ENCODE measurements at places on chromosomes 16 and 17.

DNA sequence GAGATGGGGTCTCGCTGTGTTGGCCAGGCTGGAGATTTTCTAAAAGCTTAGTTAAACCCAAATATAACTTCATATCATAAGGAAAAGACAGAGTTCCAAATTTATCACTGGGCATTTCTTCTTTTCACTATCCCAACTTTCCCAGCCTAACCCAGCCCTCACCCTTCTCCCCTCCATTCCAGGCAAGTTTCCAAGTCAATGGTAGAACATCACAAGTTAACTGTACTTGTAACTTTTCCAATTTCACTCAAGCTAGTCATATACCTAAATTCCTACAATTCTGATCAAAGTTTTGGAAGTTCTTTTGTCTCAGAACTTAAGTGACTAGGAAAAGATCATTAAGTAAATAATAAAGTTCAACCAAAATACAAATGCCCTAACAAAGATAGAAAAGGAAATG is 61.2 kb downstream of the USP32 start:
- DNase-seq = no peak

DNA sequence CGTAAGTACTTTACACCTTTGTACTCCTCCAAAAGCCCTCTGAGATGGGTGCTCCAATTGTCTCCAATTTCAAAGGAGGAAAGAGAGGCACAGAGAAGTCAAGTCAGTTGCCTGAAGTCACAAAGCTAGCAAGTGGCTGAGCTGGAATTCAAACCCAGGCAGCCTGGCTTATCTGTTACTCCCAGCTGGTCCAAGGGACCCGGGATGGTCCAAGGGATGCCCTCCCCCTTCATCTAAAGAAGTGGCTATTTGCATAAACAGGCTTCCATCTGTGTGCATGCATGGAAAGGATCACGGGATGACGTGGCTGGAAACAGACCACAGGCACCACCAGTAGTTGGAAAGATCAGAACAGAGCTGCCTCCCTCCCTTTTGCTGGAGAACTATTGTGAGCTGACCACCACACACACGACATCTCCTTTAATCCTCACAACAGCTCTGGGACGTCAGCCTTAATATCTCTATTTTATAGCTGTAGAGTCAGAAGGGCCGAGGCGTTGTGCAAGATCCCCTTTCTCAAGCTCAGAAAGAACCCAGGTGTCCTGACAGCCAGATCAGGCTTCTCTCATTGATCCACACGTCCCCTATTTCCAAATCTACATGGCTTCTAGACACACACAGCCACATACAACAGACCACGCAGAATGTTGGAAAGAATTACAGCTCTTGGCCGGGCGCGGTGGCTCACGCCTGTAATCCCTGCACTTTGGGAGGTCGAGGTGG is 10.9 kb upstream of the COL1A1 start:
- DNase-seq = no peak

DNA sequence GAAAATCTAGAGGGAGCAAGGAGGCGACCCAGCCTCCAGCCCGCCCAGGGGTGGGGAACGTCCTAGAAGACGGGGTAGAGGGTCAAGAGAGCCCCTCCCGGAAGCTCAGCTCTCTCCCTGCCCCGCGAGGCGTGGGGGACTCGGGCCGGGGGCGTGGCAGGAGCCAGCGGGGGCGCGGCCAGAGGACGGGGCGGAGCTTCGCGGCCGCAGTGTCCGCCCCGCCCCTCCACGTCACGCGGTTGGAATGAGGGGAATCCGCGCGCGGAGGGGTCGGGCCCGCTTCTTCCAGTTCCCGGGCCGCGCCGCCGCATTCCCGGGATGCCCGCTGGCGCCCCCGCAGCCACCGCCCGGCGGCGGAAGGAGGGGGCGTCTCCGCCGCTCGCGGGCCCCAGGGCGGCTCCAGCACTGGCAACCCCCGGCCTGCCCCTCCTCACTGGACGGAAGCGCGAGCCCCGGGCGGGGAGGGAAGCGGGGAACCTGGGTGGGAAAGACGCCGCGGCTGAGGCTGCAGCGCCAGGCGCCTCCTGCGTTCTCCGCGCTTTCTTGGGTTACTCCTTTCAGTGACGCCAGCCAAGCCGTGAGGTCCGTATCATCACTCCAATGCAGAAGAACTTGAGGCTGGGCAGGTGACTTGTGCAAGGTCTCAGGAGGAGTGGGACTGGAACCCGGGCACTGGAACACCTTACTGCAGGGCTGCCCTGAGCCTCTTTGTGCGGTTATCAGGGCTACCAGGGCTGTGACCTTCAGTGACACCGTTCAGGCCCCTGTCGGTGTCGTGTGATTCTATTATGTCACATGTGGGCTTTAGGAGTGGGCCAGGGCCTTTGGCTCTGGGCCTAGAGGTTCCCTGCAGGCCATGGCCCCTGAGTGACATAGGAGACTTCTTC is 4.3 kb downstream of the MYO1C start:
- DNase-seq = peak; percentile 83

GRCh38 chr17:71187145-71187878 is 933.5 kb upstream of the SOX9 start:
- no peak for DNase-seq

GRCh38 chr16:75234856-75235696 is 16.3 kb downstream of the CTRB1 start:
- DNase-seq = no peak

DNA sequence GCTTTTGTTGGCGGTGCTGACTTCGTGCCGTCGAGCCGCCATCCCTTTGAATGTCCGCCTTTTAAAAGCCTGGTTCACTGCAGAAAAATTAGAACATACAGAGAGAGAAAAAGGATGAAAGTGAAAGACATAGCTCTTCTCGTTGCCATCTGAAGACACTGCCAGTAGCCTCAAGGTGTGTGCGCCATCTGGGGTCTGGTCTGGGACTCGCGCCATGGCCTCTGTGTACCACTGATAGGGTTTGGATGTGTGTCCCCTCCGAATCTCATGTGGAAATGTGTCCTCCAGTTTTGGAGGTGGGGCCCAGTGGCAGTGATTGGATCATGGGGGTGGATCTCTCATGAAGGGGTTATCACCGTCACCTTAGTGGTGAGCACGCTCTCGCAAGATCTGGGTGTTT is 15.5 kb downstream of the GSE1 start:
- no peak for DNase-seq

DNA sequence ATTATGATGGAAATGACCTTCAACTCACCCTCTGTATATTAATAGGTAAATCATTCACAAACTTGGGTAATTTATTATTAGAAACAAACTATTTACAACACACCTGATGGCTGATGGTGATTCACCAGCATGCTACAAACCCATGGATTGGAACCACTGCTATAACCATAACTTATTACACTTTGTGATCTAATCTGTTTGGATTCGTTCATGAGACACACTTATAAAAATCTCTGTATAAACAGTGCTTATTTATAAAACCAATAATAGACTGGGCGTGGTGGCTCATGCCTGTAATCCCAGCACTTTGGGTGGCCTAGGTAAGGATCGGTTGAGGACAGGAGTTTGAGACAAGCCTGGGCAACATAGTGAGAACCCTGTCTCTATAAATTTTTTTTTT is 16.0 kb downstream of the SMIM36 start:
- DNase-seq = no peak

DNA sequence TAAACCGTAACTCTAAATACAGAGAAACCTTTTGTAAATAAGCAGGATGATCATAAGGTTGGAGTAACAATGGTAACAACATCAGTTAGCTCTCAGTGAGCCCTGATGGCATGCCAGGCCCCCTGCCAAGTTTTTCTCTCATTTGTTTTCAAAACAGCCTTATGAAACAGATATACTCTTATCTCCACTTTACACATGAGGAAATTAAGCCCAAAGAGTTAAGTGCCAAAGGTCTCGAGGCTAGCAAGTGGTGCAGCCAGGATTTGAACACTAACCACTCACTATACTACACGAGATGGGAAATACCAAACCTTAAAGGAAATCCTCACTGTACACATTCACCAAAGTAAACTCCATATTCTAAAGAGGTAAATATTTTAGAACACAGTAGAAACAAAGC is 15.0 kb downstream of the USP31 start:
- DNase-seq = no peak

GRCh38 chr16:60013076-60013475 is 1279.0 kb upstream of the GOT2 start:
- DNase-seq = no peak

DNA sequence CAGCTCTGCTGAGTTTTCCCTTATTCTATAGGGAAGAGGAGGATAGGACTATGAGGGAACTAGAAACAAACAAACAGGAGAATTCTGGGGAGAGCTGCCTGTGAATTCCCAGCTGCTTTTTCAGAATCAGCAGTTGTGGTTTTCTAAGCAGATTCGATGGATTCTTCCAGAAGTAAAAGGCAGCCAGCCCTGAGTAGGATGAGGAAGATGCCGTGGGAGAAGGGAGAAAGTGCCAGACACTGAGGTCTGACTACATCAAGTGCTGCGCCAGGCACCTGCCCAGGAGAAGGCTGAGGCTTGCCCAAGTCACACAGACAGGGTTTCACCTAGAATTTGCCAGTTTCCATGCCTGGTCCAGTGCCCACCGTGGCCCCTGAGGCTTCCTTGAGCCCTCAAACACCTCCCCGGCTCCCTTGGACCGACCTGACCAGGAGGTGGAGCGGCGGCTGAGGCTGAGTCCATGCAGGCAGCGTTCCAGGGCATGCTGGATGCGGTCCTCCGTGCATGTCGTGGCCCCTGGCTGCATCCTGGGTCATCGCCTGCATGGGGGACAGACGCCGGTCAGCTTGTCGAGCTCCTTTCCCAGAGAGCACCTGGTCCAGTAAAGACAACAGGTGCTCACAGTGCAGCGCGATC is 43.6 kb upstream of the PIK3R6 start:
- DNase-seq = no peak

DNA sequence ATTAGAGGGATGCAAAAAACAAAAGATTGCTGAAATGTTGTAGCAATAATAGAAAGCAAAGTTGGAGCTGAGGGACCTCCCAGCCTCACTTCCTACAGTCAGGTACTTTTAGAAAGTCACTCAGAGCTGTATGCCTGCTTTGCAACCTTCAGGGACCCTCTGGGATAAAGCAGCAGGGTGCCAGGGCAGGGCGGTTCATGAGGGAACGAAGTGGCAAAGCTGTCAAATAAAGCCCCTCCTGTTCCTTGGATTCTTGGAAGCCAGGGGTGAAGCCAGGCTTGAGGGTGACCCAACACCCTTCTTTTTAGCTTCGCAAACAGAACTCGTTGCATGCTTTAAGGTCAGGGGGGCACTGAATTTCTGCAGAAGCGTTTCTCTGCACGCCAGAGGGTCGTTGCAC is 767 bp downstream of the ATP2C2 start:
- DNase-seq = no peak

GRCh38 chr16:88763502-88764053 is 21.4 kb downstream of the PIEZO1 start:
- no peak for DNase-seq

- no peak for DNase-seq
These were observed 20.9 kb downstream of the ENGASE start for GRCh38 chr17:79095345-79096055.

- DNase-seq = no peak
These were observed 2.5 kb upstream of the WFIKKN2 start for GRCh38 chr17:50832864-50833381.

DNA sequence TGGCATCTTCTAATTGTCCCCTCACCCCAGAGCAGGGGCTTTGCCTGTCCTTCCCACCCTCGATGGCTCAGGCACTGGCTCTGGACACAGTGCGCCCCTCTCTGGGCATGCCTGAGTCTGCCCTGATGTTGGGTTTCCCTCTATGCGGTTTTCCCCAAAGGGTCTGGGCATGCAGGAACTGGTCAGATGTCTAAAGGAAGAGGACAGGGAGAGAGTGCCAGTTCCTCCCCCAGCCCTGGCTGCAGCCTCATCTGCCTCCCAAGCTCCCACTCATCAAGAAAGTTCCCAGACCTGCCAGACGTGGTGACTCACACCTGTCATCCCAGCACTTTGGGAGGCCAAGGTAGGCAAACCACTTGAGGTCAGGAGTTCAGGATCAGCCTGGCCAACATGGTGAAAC is 41.3 kb upstream of the PABPN1L start:
- no peak for DNase-seq

GRCh38 chr17:4721203-4722135 is 9.8 kb upstream of the MED11 start:
- DNase-seq = no peak

- peak; percentile 42 for DNase-seq
These were observed 98.1 kb upstream of the CCL2 start for GRCh38 chr17:34156741-34157589.

GRCh38 chr17:61259360-61259759 is 140.3 kb upstream of the TBX2 start:
- no peak for DNase-seq

DNA sequence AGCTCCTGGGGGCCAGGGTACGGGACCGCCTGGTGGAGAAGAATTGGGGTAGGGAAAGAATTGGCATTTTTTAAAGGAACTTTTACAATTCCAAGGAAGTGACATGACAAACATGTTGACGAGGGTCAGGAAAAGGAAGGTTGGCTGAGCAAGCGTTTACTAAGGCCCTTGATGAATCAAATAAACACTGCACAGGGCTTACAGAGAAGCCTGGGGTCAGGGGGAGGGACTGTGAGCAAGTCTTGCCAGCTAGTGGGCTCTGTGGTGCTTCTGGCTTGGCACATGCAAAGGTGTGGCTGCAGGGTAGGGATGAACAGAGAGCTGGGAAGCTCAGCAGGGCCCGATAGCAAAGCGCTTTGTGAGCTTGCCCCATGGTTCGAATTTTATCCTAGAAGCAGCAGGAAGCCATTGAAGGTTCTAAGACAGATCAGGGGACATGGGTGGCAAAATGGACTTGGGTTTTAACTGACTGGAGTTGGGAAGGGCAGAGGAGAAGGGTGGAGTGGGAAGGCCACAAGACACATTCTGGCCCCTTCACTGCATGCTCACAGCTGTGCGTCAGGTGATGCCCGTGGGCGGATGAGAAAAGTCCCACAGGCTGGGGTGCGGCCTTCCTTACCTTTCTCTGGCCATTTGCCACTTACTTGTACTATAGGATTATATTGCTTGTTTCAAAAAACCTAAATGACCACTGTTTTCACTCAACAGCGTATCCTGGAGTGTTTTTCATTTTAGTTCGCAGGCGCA is 117.8 kb downstream of the SOCS1 start:
- no peak for DNase-seq

GRCh38 chr16:57798953-57799599 is 3.2 kb downstream of the KIFC3 start:
- DNase-seq = no peak

GRCh38 chr16:27233731-27234130 is 30.4 kb downstream of the KDM8 start:
- DNase-seq = no peak

GRCh38 chr16:68524069-68524820 is 14.8 kb upstream of the ZFP90 start:
- no peak for DNase-seq

- no peak for DNase-seq
These were observed 64.9 kb upstream of the CORO6 start for GRCh38 chr17:29687596-29687995.

DNA sequence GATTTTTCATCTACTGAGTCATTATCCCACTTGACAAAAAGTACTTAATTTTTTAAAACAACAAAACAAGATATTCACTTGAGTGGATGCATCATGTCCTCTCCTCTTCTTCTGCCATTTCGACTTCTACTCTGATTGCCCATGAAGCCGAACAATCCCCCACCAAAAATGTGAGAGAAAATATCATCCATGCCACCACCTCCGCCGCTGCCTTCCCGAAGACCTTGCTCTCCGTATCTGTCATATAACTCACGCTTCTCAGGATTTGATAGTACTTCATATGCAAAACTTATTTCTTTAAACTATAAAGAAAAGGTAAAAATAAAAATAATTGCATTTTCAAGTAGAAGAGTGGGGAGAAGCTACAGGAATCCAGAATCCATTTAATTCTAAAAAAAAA is 2.2 kb downstream of the DNAJA2 start:
- no peak for DNase-seq

GRCh38 chr17:9239246-9239792 is 218.0 kb downstream of the NTN1 start:
- DNase-seq = no peak
